ENCODE measurements at places on chromosomes 5 and 9.

- DNase-seq, result no peak
Observed at GRCh38 chr9:136782452-136782851, 8.7 kb upstream of the TMEM141 start.

DNA sequence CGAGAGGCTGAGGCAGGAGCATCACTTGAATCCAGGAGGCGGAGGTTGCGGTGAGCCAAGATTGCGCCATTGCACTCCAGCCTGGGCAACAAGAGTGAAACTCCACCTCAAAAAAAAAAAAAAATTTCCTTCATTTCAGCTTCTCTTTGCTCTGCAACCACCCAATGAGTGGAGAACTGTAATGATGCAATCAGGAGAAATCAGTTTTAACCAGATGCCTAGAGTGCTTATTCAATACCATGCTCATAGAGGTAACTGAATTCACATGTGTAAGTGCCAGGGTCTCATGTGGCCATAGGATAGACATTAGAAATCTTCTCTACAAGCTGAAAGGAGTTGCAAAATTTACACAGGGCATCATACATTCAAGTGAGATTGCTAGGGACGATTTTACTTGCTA, 70.6 kb downstream of the HMHB1 start:
- no peak for DNase-seq

DNA sequence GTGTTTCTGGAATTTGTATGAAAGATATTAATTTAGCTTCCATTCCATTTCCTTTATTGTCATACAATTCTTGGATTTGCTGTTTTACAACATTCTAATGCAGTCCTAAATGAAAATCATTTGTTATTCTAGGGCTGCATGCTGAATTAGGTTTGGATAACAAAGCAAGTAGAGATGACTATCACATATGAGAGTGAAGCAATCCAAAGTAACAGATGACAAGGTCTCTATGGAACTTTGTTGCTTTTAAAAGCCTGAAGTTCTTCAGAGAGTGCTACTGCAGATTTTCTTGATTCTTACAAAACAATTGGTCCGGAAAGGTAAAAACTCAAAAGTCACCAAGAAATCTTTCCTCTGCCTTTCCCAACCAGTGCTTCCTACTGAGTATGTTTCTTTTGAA, 56.9 kb upstream of the VCAN start:
- no peak for DNase-seq

GRCh38 chr5:15124871-15125568, 253.4 kb upstream of the ANKH start:
- DNase-seq, result no peak

- no peak for DNase-seq
Observed at GRCh38 chr5:141960018-141960417, 2.0 kb upstream of the PCDH12 start.

GRCh38 chr5:13529300-13529699, 415.2 kb downstream of the DNAH5 start:
- DNase-seq, result no peak

- DNase-seq, result no peak
Observed at GRCh38 chr5:69492391-69492922, at the start of gene OCLN. Gene OCLN, plus strand, starts transcription at chr5:69492790. Its CDS starts 11,455 bp downstream, at chr5:69504245.

- DNase-seq, result no peak
Observed at GRCh38 chr9:11431490-11431889, 818.7 kb upstream of the PTPRD start.

DNA sequence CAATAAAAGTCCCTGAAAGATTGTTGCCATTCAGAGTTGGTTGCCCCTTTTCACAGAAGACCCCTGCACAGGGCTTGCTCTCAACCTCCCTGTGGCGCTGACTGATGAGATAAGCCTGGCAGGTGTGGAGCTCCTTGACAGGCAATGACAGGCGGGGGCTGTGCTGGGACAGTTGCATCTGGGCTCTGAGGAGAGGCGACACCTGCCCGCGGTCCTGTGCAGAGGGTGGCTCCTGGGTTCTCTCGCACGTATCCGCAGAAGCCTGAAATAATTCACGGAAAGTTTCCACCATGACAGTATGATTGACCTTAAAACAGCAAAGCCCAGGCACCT, 19.8 kb upstream of the EXOC3 start:
- no peak for DNase-seq

- DNase-seq, result no peak
Observed at GRCh38 chr9:116271991-116272390, 118.4 kb downstream of the PAPPA start.

- DNase-seq, result no peak
Observed at GRCh38 chr5:172412724-172413286, 41.5 kb downstream of the SH3PXD2B start.

GRCh38 chr9:106414042-106414441, 448.9 kb upstream of the ZNF462 start:
- no peak for DNase-seq

DNA sequence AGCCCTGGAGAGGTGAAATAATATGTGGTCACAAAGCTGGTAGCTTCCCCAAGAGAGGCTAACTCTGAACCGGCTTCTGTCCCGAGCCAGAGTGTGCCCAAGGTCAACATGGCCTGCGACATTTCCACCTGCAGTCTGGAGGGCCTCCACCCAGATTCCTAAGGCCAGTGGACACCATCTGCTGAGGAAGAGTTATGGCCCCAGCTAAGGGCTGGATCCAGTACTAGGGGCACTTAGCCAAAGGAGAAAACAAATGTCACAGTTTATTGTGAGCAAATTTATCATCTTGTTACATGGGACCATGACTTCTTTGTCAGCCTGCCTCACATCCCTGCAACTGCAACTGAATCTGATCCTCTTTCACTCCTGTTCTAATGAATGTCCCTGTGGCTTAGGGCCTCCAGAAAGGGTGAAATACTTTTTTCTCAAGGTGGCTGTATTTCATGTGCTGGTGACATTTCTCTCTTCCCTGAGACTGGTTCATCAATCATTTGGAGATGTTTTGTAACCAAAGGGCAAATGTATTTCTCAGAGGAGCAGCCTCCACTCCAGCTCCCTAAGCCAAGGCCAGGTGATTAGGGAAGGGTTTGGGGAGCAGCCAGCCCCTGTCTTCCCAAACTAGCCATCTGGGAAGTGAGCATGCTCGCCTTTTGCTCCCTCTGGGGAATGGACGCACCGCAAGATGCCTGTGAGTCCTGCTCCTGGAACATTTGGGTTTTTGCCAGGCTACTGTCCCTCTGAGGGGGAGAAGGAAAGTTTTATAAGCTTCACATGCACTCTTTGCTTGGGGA, 148.3 kb downstream of the CMYA5 start:
- no peak for DNase-seq

DNA sequence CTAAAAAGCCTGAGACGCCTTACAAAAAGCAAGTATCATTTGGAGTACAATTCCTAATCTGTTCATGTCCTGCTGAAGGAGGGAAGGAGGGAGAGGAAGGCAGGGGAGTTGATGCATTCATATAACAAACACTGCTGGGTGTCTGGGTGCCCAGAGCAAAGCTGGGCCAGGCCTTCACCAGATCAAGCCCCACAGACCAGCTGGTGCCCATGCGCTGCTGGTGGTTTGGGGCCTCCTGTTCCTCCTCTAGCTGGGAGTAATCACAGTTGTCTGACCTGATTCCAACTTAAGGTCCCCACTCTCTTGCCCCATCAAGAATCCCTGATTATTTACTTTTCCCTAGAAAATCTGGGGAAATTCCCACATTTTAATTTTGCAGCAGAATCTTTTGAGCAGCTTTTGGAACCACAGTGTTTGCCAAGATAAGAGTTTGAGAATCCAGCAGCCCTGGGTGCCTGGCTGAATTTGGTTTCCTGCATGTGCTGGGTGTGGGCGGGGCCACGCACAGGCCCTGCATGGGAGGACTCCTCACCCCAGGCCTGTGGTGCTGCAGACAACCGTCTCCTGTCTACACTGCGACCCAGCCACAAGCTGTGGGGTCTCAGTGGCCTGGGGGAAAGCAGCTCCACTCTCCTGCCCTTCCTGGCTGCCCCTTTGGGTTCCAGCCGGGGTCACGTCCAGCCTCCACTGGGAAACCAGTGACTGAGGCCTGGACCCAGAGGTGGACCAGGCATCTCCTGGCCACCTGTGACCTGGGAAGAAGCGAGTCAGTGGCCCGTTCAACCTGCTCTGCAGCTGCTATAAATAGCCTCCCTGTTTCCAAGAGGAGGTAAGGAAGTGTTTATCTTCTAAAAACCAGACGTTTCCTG, 47.5 kb downstream of the NEURL1B start:
- DNase-seq, result no peak

- no peak for DNase-seq
Observed at GRCh38 chr9:93657331-93658111, 81.1 kb downstream of the PHF2 start.

DNA sequence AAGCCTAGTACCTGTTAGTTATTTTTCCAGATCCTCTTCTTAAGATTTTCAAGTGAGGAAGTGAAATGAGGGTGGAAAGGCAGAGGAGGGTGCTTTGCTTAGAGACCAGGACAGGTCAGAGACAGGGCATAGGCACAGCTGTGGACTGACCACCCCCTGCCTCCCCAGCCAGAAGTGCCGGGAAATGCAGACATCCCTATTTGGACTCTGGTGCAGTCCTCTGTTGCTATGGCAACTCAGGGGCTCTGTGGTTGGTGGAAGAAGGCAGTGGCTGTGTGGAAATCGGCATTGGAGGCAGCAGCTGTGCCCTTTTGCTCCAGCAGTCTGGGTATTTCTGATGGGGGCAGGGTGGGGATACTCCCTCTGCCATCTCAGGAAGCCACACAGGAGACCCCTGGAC, 43.3 kb upstream of the NDFIP1 start:
- no peak for DNase-seq

DNA sequence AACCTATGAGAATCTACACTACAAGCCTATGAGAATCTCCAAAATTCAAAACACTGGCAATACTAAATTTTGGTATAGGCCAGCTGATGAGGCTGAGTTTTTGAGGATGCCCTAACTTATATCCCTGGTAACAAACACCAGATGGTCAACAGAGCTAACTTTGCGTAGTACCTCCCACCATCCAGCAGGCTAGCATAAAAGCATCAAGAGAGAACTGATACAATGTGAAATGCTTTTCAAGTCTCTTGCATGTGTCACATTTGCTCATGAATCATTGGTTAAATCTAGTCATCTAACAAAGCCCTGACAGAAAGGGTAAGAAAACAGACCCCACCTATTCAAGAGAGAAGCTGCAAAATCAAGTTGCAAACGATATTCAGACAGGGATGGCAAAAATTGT, 1609.7 kb upstream of the CDH9 start:
- DNase-seq, result no peak

DNA sequence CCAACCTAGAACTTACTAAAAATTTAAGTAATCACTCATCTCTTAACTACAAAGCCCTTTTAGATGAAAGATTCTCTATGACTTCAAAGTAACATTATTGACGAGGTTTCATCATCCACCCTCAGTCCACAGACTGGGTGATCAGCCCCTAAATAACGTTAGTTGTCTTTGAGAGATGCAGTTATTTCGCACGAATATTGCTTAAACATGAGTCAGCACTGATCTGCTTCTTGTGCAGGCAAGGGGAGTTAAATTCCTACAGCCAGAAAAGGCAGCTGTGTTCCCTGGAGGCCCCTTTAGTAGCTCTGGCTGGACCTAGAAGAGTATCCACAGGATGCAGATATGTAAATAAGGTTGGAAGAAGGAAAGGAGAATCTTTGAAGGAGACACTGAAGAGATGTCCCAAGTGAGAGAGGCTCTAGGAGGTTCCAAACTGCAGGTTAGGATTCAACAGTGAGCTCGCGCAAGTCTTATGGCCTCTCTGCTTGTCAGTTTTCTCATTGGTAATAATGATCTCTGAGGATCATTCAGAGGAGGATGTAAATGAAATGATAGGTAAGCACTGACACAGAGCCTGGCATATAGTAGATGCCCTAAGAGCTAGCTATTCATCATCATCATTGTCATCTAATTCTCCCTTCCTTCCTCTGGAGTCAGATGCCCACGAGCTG, 122.2 kb upstream of the MAN2A1 start:
- DNase-seq, result no peak

GRCh38 chr5:157547941-157548512, 27.5 kb downstream of the ADAM19 start:
- no peak for DNase-seq

DNA sequence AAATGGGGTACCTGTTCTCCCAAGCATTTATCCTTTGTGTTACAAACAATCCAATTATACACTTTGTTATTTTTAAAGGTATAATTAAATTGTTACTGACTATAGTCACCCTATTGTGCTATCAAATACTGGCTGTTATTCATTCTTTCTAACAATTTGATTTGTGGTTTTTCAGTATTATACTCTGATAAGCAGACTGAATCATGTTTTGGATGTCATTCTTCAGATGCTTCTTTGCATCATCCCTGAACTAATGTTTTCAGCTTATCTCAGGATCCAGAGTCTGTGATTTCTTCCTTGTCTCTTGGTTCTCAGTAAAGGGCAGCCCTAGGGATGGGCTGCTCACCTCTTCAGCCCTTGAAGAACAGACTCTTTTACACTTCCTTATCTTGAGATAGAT, 177.8 kb upstream of the SGCD start:
- no peak for DNase-seq

DNA sequence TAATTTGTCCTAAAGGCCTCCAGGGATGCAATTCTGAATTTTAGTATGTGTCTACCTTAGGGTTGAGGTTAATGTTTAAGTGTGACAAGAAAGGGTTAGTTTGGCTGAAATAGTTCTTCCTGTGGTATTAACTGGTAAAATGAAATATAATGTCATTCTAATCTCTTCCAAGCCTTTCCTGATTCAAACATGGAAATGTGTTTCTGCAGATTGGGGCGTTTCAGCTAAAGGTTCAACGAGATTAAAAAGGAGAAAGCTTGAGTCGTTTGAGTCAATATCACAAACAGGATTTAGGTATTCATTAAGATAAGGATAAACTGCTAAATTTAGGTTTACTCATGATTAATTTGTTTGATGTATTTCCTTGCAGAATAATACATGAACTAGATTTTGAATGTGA, 34.4 kb upstream of the ALDOB start:
- no peak for DNase-seq

GRCh38 chr9:132858751-132859150, 19.3 kb downstream of the AK8 start:
- no peak for DNase-seq

GRCh38 chr9:126722922-126723806, 81.7 kb upstream of the ZBTB43 start:
- DNase-seq, result peak; percentile 58

- no peak for DNase-seq
Observed at GRCh38 chr5:6358434-6358820, 19.9 kb downstream of the MED10 start.

GRCh38 chr9:123772374-123772773, 157.6 kb downstream of the DENND1A start:
- DNase-seq, result no peak

- no peak for DNase-seq
Observed at GRCh38 chr5:1672396-1672795, 127.2 kb downstream of the MRPL36 start.

- no peak for DNase-seq
Observed at GRCh38 chr5:120450910-120451309, 13.2 kb upstream of the PRR16 start.

GRCh38 chr9:69715096-69715495, 42.9 kb upstream of the APBA1 start:
- DNase-seq, result no peak

GRCh38 chr9:135345775-135346433, 133.7 kb upstream of the PPP1R26 start:
- no peak for DNase-seq

Data from stimulated activated CD8-positive, alpha-beta memory T cell treated with anti-CD3 and anti-CD28 coated beads, Interleukin-2, amount 100 ng/mL, for 1 hour (primary cell).